ENCODE measurements at places on chromosomes 11 and 22. TPM values are rescaled to one million over a fixed set of nuclear protein-coding genes. Genes with fewer than 3 reads are reported as not detected.

DNA sequence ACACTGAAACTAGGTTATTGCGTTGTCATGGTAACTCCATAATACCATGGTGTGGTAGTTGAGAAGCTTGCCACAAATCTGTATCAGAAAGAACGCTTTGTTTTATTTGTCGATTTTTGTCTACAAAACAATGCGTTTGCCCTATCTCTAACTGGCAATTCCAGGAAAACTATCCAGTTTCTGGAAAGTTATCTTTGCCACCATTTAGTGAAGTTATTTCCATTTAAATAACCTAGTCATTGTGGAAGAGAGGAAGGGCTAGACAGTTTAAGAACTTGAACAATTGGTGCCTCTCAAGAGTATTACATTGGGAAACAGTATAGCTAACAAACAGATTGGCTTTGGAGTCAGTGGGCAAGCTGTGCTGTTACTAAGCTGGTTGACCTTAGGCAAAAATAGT lies 7.9 kb downstream of the HSD17B12 start:
- DNase-seq, result no peak
- H3K27ac ChIP-seq, result no peak overlapping the region
- peaks cover 20% of the 10 kb centered on the region for H3K4me1 ChIP-seq

The PRG2 gene
- not detected for polyA plus RNA-seq

The GGT1 gene
- not detected for polyA plus RNA-seq

- no peaks in the 10 kb centered on the region for H3K4me1 ChIP-seq
- H3K27ac ChIP-seq, result no peak overlapping the region
- no peak overlapping the region for H3K4me3 ChIP-seq
Observed at GRCh38 chr11:76269247-76269646, 62.9 kb upstream of the WNT11 start.

- H3K36me3 ChIP-seq, result no peaks in the 10 kb centered on the region
- H3K27ac ChIP-seq, result peak overlapping the region; percentile 86
- DNase-seq, result no peak
- H3K4me1 ChIP-seq, result peaks cover 59% of the 10 kb centered on the region
- H3K27me3 ChIP-seq, result peaks cover 25% of the 10 kb centered on the region
Observed at GRCh38 chr11:69299023-69299461, 5.1 kb downstream of the MYEOV start.

DNA sequence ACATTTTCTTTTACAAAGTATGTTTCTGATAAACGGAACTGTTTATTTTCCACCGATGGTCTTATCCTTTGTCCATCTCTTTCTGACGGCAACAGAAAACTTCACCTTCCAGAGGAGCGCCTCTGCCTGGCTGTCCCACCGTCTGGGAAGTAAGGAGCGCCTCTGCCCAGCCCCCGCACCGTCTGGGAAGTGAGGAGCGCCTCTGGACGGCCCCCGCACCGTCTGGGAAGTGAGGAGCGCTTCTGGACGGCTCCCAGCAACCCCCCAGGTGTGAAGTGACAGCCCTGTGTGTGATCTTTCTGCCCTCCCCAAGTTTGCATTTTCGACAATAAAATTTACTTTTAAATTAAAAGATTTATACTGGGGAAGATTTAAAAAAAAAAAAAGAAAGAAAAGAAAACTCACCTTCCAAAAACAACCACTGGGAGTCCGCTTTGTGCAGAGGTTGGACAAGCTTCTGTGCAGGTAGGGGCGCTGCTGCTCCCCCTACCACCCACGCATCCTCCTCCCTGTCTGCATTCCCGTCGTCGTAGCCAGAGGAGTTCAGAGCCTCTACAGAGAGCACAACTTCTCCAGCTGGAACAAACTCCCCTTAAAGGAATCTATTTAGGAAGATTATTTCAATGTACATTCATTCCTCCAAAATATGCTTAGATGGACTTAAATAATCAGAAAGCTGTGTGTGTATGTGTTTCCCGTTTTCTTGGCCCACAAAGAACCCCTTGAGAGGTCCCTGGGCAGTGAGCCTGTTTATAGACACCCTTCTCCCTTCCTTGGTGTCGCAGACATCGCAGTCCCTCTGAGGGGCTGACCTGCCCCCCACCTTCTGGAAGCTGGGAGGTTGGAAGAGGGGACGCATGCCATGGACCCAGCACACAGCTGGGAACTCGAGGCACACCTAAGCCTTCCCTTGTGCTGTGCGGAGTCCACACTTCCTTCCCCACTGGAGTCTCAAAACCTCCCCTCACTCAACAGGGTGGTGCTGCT lies 849 bp upstream of the APOBEC3B start:
- H3K4me3 ChIP-seq, result peak overlapping the region; percentile 92
- H3K27me3 ChIP-seq, result peaks cover 3% of the 10 kb centered on the region
- peak overlapping the region; percentile 34 for H3K27ac ChIP-seq
- no peak for DNase-seq

The AQP11 gene
- 0.78 TPM for polyA plus RNA-seq

DNA sequence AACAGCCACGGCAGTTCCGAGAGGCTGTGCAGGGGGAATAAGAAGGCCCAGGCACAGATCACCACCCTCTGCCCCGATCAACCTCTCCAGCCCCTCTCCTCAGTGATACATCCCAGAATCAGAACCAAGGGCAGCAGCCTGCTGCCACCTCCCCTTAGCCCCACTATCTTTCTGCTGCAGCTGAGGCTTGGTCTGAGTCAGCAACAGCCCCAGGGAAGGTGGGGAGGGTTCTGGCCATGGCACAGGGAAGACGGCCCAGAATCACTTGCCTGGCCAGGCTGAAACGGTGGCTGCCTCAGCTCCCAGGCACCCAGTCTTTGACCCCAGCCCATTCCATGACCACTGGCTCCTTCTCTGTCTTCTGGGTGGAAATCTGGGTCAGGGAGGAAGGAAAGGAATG lies 2.3 kb downstream of the CHID1 start:
- H3K27me3 ChIP-seq, result peaks cover 3% of the 10 kb centered on the region
- peaks cover 21% of the 10 kb centered on the region for H3K4me1 ChIP-seq
- peak overlapping the region; percentile 45 for H3K4me3 ChIP-seq
- H3K27ac ChIP-seq, result no peak overlapping the region
- no peak for DNase-seq
- H3K36me3 ChIP-seq, result peaks cover 4% of the 10 kb centered on the region

Data from immature natural killer cell (primary cell).